ENCODE measurements at places on chromosomes 6 and 20. TPM values are rescaled to one million over a fixed set of nuclear protein-coding genes. Genes with fewer than 3 reads are reported as not detected.

Gene EGFL8
- total RNA-seq: 29.0 TPM

GRCh38 chr6:31871046-31871659 lies 7.6 kb downstream of the SLC44A4 start:
- no peak for DNase-seq

Gene SGK2
- 2.3 TPM for total RNA-seq

Gene RFX6
- total RNA-seq: not detected

Data from HCT116 (cell line).